ENCODE measurements at places on chromosomes 16 and 17.
A peak's percentile ranks its signal among the peaks of the same experiment; 100 is the strongest.

GRCh38 chr17:34390649-34391048, 27.6 kb upstream of the CCL1 start:
- no peak for DNase-seq

DNA sequence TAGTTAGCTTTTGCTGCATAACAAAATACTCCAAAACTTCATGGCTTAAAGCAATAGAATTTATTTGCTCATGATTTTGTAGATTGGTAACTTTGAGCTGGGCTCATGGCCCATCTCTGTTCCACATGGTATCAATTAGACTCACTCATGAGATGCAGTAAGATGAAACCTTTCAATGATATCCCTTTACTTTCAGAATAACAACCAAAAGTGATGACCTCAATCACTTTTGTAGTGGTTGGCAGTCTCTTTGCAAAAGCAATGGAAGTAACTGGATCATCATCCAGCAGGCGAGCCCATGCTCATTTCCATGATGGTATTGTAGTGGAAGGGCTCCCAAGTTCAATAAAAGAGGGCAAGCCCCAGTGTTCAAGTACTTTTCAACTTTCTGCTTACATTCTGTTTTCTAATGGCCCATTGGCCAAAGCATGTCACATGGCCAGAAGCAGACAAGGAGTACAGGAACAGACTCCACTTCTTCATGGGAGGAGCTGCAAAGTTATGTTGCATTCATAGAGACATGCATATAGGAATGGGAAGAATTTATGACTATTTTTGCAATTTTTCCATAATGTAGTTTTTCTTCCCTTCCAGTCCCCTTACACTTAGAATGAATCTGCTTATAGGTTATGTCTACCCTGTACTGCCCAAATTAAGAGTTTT, 41.7 kb downstream of the EFCAB5 start:
- DNase-seq = no peak

DNA sequence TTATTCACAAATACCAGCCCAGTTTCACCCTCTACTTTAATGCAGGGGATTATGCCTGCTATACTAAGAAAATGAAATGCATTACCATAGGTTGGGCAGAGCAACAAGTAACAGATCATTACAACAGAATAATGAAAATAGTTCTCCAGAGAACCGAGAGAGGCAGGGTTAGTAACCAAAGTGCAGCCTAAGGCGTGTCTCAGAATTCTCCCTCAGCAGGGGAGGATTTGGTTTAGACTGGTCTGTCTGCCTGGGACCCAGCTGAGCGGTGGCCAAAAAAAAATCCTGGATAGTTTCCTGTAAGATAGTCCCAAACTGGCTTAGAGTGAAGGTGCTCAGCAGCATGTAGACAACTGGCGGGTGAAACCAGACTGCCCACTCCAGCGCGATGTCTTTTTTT, 30.8 kb upstream of the ADCY7 start:
- DNase-seq = no peak

- DNase-seq = no peak
Measured at GRCh38 chr17:75693500-75694481, 26.7 kb downstream of the SAP30BP start.

GRCh38 chr16:2973093-2973492, 3.9 kb downstream of the PAQR4 start:
- DNase-seq = no peak

GRCh38 chr17:57256708-57257112, 387 bp downstream of the MSI2 start:
- DNase-seq = no peak

DNA sequence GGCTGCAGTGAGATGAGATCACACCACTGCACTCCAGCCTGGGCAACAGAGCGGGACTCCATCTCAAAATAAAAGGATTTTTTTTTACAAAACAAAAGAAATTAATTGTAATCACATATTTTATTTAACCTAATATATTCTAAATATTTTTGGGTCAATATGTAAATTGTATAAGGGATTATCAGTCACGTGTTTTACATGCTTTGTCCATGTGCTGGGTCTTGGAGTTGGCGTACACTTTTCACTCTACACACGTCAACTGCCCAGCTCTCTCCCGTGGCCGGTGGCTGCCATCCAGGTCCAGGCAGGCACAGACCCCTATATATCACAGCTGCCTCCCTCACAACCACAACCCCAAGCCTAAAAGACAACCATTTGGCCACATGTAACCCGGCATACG, 68.1 kb downstream of the RBFOX3 start:
- DNase-seq = no peak

GRCh38 chr16:70573451-70574121, 50.0 kb downstream of the SF3B3 start:
- no peak for DNase-seq

DNA sequence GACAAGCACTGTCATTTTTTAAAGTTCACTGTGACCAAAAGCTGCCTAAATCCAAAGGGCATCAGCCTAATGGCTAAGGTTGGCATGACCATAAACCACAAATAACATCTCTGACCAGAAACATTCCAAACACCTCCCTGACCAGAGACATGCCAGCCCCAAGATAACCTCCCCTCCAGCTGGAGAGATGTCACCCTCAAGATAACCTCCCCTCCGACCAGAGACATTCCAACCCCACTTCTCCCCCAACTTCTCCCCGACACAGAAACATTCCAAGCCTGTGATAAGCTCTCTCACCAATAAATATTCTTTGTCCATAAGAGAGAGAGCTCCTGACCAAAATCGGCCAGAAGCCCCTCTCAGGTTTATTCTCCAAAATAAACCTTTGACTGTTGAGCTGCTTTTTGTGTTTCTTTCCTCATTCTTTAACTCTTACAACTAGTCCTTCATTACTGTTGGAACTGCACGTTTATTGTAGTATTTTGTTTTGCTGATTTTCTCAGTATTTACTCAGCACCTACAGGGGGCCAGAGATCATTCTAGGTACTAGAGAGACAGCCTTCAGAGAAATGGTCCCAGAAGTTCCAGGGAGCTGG, 325.6 kb downstream of the SLC39A11 start:
- no peak for DNase-seq

DNA sequence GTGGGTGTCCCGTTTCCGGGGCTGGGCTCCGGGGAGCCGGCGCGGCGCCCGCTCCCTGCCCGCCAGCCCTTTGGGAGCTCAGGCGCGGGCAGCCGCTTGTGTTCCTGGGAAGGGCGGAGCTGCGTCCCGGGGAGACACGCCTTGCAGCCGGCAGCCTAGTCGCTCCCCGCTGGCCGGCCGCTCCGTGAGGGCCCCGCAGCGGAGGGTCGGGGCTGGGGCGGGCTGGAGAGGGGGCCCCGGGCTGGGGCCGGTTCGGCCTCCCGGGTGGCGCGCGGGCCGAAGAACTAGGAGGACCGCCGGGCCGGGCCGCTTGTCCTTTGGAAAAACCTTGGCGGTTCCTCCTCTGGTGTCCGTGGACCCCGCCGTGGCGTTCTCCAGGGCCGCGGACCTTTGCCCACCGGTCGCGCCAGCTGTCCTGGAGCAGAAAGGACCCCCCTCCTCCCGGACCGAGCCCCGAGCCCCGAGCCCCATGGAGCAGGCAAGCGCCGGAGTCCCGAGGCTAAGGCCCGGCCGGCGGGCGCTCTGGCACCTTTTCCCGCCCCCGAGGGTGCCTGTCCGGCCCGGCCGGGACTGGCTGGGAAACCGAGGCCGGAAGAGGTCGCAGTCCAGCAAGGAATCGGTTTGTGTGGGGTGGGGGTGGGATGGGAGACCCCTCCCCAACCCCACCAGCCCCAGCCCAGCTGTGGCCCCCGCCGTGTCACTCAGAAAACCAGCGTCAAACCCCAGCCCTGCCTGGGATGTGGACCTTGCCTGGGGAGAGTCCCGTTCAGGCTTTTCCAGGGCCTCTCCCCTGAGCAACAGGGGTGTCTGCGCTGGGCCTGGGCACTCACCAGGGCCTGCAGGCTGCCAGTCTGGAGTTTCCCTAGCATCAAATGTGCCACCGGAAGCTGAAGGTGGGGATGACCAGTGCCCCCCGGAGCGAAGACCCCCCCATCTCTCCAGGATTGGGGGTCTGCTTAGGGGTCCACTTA, 6.8 kb upstream of the TBC1D3B start:
- peak; percentile 38 for DNase-seq

GRCh38 chr17:48002266-48002915, 31.5 kb downstream of the CDK5RAP3 start:
- DNase-seq = no peak

- no peak for DNase-seq
Measured at GRCh38 chr17:33572615-33573014, 279.5 kb upstream of the ASIC2 start.

DNA sequence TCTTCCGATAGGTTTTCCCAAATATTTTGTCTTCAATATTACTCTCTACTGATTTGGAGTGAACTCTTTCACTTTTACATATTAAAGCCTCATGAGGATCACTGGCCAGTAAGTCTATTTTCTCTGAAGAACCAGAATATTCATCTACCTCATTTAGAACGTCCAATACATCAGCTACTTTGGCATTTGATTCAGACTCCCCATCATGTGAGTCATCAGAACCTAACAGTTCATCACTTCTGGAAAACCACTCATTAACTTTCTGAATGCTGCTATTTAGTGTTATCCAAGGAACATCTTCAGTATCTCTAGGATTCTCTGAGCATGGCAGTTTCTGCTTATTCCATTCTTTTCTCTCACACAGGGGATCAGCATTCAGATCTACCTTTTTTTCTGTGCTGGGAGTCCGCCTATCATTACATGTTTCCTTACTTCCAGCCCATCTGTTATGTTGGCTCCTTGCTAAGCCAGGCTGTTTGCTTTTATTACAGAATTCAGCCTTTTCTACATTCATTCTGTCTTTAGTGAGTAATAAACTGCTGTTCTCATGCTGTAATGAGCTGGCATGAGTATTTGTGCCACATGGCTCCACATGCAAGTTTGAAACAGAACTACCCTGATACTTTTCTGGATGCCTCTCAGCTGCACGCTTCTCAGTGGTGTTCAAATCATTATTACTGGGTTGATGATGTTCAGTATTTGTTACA, 30.9 kb downstream of the BRCA1 start:
- no peak for DNase-seq

- DNase-seq = no peak
Measured at GRCh38 chr17:80389011-80389995, 25.7 kb upstream of the ENDOV start.

- DNase-seq = no peak
Measured at GRCh38 chr17:12537436-12537835, 128.3 kb upstream of the MYOCD start.

GRCh38 chr17:3531266-3532101, 26.1 kb downstream of the TRPV3 start:
- DNase-seq = no peak

DNA sequence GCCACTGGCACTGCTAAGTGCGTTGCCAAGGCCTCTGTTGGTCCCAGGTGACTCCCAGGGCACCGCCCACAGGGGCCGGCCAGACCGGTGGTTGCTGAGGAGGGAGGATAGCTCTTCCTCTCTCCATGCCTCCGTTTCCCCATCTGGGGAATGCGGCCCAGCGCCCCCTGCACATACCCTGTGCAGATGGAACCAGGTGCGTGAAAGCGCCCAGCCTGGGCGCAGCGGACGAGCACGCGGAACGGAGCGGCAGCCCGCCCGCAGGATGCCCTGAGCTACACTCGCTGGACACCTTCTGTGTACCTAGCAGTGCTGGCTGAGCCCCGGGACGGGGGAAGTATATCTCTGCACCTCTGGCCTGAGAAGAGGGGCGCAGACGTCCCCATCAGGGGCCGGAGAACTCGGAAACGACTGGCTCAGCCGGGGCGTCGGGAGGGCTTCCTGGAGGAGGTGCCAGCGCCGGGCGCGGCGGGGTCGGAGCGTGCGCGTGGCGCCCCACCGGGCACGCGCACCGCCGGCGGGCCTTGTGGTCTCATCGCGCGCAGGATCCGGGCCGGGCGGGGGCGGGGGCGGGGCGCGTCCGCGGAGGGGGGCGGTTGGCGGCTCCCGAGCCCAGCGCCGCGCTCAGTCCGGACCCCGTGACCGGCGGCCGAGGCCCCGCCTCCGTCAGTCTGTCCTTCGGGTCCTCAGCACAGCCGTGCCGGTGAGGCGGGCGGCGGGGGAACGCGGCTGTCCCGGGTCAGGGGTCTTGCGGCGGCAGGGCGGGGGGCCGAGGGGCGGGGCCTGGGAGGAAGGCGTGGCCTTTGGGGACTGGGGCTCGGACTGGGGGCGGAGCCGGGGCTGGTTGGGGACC, at the start of the genes CCDC78 and HAGHL:
CCDC78 (minus strand) TSS at position 6 of the 853 bp plus-strand sequence. CDS start 76 bp downstream, outside the sequence.
HAGHL (plus strand) TSS at position 669 of the 853 bp plus-strand sequence. CDS start 404 bp downstream, outside the sequence.
- DNase-seq = no peak

DNA sequence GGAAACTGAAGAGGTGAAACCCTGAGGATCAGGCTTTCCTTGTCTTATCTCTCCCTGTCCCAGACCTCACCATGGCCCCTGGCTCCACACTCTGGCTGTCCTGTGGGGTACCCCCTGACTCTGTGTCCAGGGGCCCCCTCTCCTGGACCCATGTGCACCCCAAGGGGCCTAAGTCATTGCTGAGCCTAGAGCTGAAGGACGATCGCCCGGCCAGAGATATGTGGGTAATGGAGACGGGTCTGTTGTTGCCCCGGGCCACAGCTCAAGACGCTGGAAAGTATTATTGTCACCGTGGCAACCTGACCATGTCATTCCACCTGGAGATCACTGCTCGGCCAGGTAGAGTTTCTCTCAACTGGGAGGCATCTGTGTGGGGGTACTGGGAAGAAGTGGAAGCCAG, 1.4 kb downstream of the CD19 start:
- no peak for DNase-seq

DNA sequence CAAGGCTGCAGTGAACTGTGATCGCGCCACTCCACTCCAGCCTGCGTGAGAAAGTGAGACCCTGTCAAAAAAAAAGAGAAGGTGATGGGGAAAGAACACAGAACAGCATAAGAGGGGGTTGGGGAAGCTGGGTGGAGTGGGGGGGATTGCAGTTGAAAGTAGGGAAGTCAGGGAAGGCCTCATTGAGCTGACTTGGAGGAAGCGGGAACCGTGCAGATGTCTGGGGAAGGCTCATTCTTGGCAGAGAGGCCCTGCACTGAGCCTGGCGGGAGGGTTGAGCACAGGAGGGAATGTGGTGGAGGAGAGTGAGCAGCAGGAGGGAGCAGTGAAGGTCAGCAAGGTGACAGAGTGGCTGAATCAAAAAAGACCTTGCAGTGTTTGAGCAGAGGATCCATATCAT, 26.9 kb downstream of the IL4R start:
- DNase-seq = no peak

GRCh38 chr16:14322186-14322585, 251.1 kb downstream of the MRTFB start:
- no peak for DNase-seq

- no peak for DNase-seq
Measured at GRCh38 chr16:66478733-66479511, 51.8 kb downstream of the BEAN1 start.
